ENCODE measurements at places on chromosomes 7 and 10.

DNA sequence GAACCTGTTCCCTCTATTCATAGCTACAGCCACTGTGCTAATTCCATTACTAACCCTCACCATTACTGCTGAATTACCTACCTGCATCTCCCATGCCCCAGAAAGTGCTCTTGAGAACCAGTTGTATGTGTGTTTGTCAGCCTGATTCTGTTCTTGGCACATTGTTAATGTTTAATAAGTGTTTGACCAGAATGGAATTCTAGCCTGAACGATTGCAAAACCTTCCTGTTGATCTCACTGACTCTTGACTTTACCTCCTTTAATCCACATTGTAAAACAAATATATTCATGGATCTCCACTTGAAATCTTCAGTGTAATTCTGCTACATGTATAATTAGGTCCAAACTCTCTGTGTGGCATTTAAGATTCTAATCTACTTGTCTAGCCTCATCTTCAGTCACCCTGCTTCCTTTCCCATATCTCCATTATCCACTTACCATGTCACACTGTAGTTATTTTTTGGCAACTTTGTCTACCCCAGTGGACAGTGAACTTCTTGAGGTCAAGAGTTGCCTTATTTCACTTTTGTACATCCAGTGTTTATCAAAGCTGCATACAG is 4.9 kb downstream of the ZNF277 start:
- no peak for DNase-seq

- DNase-seq, result no peak
Measured at GRCh38 chr7:98265841-98266271, 13.8 kb upstream of the TECPR1 start.

GRCh38 chr7:128453836-128454804 is 1.6 kb upstream of the HILPDA start:
- DNase-seq, result no peak

GRCh38 chr10:7152982-7153381 is 257.9 kb downstream of the SFMBT2 start:
- DNase-seq, result no peak

DNA sequence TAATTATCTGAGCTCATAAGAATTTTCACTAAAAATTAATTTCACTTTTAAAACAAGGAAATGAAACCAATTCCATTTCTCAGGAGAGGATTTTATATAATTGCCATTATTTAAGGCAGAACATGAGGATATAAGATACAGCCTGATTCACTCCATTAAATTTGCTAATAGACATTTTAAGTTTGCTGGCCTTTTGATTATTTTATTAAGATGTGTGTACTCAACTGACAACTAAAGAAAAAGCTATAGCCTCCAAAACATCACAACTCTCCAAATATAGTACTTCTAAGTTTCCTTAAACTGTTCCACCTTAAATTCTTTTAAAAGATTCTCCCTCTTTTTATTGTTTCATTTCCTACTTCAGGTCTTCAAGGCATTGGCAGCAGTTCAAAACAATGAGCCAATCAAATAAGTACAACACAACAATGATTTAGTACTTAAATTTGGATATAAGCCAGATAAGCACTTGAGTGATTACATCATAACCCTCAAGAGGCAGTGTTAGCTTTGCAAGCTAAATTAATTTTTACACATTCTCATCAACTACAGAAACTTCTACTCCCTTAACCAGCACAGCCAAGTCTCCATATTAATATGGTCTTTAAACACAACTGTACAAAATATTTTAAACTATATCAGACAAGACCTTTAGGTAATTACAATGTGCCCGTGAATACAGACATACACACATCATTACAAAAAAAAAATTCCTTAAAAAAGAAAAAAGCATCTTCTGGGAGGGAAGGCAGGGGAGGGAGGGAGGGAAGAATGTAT is 121.8 kb downstream of the KMT2C start:
- DNase-seq, result no peak

DNA sequence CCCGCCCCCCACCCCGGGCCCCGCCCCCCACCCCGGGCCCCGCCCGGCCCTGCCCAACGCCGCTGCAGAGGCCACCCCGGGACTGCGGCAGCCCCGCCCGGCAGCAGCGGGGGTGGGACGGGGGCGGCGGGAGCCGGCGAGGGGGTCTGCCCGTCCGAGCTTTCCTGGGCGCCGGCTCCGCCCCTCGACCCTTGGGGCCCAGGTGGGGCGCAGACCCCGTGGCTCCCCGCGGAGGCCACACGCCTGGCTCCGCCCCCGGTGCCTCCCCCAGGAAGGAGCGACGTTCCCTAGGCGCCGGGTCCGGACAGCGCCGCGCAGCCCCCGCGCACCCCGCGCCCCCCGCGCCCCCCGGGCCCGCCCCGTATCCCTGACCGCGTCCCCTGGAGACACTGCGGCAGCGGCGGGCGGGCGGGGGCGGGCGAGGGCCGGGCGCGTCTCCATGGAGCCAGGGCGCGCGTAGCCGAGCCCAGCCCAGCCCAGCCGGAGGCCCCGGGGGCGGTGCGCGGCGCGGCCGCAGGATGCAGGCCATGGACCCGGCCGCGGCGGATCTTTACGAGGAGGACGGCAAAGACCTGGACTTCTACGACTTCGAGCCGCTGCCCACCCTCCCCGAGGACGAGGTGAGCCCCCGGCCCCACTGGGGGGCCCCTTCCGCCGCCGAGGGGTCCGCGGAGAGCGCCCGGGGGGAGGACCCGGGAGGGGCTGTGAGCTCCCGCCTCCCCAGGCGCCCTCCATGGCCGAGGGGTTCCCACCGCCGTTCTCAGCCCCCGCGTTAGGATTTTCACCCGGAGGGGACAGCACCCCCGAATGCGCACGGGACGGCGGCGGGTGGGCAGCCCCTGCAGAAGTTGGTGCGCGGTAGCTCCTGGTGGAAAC is at the start of gene KNDC1:
Gene KNDC1 (plus strand): TSS at position 270 of the 876 bp plus-strand sequence. CDS start 249 bp downstream, at position 519.
- no peak for DNase-seq

Measured in activated T-helper 1 cell treated with anti-CD3 and anti-CD28 coated beads, Interleukin-12 subunit alpha, Interleukin-12 subunit beta, Interleukin-2, Interleukin-4 antibody, amounts not matched to agents 30 ng/mL and 10 ng/mL and 1 ng/mL, durations not matched to agents 14 hours and 24 hours and 36 hours (primary cell).